Cardiac muscle cell (in vitro differentiated cells and primary cell): ENCODE measurements at places on chromosomes 6 and 20. TPM values are rescaled to one million over a fixed set of nuclear protein-coding genes. Genes with fewer than 3 reads are reported as not detected.

The RPP40 gene
- 2.7 and 3.9 TPM in 2 replicates for total RNA-seq

GRCh38 chr6:152399399-152399798 is 237.8 kb downstream of the SYNE1 start:
- DNase-seq: peak; percentile 55

GRCh38 chr20:722822-723644 is 45.3 kb downstream of the SLC52A3 start:
- DNase-seq: no peak

GRCh38 chr20:63941282-63942081 is 14.7 kb downstream of the UCKL1 start:
- DNase-seq: peak; percentile 32

The BANF2 gene
- not detected in 2 replicates for total RNA-seq

GRCh38 chr20:1983301-1983700 is 10.6 kb downstream of the PDYN start:
- no peak for DNase-seq

The SLCO4A1 gene
- 0.15 and 1.4 TPM in 2 replicates for total RNA-seq

GRCh38 chr6:34743625-34744293 is 13.5 kb upstream of the SNRPC start:
- DNase-seq: no peak

GRCh38 chr6:70834520-70834919 is 122.3 kb downstream of the B3GAT2 start:
- peak; percentile 15 for DNase-seq

DNA sequence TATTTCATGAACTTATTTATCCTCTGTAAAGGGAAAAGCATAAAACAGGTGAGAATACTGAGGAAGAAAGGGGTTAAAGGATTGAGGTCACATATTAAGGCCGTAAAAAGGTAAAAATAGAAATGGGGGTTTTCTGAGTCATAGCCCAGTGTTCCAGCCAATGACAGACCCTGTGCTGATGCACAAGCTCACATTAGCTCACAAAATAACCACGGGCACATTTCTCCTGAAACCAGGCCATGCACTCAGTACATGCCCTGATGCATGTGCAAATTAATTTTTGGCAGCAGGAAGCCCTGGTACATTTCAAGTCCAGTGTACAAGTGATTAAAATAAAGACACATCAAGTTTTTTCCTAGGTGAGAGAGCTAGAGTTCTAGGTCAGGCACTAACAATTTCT is 194.4 kb downstream of the TMEM200A start:
- DNase-seq: no peak

- no peak for DNase-seq
Observed at GRCh38 chr6:27593200-27593818, 120.4 kb upstream of the ZNF184 start.

DNA sequence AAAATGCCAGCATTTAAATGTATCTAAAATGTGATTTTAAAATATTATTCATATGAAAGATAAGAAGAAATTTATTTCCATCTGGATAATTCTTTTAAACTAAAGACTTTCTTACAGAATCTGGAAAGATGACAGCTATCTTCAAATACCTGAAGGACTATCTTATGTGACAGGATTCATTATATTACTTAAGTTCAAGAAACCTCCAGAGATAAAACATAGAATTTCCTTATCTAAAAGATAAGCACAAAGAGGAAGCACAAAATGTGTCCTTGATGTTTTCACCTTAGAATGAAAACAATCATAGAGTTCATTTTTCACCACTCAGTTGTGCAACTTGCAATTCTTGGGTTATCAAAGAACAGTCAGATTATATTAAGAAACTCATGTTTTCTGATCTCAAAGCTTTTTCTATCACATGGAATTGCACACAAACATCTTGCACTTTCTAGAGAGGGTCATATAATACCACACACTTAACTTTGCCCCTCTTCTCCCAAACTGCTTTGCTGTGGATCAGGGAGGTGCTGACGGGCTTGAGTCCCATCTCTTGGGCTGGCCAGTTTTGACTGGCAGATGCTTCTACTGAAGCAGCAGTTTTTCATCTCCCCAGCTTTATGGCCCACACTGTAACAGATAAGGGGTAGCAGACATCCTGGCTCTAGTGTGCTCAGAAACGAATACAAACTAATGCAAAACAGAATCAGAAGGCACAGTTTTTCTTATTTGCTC is 467.4 kb downstream of the CDC5L start:
- peak; percentile 47 for DNase-seq

The SMOC2 gene
- total RNA-seq: 2.9 and 3.2 TPM in 2 replicates

DNA sequence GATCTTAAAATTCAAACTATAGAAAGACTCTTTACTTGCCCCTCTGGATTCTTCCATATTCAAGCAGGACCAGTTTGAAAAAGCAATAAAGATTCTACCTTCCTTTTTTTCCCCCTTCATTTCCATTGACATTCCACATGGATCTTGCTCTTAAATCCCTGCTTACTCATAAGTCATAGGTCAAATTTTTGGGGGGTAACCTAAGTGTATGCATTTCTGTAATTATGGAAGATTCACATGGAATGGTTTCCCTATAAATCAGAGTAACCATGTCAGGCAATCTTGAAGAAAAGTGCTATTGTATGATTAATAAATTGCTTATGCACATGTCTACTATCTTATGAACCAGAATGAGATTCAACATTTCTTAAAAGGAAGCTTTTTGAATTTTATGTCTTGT is 551.0 kb downstream of the HAO1 start:
- DNase-seq: no peak

DNA sequence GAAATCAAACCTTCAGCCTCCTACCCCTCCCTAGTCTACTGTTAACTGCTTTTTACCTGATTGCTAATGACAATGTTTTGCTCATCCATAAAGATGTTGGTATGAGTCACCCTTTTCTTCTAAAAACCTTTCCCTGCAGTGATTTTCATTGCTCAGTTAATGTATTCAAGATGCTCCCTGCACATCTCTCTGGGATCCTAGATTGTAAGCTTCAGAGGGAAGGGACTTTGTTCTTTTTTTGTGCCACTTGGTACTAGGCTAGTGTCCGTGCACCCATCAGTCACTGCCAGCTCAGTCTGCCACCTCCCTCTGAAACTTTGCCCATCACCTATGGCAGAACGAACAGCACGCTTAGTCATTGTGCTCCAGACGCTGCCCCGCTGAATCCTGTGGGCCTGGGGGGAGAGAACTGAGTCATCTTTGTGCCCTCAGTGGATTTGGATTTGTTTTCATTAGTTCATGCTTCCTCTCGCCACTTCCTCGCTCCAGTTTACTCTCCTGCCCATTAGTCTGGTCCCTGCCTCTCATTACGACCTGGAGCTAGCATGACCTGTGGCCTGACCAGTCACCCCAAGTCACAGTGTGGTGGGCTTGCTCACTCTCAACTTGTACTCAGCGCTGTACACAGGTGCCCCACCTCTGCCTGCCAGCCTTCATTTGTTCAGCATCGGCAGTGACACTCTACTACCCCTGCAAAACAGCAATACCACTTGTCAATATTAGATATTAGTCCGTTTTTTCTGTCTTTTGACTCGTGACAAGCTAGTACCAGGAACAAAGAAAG is 78.0 kb upstream of the TMEM181 start:
- DNase-seq: peak; percentile 48

DNA sequence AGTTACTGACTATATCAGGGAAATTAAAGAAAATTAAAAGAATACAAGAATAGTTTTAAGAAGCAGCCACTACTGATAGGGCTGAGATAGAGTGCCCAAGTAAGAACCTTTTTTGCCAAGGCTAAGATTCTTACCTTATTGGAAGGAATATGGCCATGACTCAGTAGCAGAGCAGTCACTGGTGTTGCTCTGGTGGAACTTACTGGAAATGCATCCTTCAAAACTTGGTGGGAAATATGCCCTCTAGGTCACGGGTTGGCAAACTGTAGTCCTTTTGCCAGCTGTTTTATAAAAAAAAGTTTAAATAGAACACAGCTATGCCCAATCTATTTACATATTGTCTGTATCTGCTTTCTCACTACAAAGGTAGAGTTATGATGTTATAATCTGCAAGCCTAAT is 6.0 kb downstream of the HSF2 start:
- peak; percentile 9 for DNase-seq

The SNX21 gene
- total RNA-seq: 109 and 270 TPM in 2 replicates

The ID4 gene
- total RNA-seq: 196 and 265 TPM in 2 replicates

The DNAAF9 gene
- total RNA-seq: 14.1 and 16.9 TPM in 2 replicates

The PGK2 gene
- total RNA-seq: not detected in 2 replicates
